Hepatocyte (in vitro differentiated cells): ENCODE measurements at places on chromosomes 12 and 14.

GRCh38 chr12:92593734-92594402 lies 108.9 kb upstream of the PLEKHG7 start:
- peak; percentile 8 for DNase-seq

- DNase-seq: no peak
These were observed 9.8 kb upstream of the PCNX1 start for GRCh38 chr14:70897464-70897863.

- DNase-seq: no peak
These were observed 120.2 kb upstream of the RFLNA start for GRCh38 chr12:124174451-124175348.

GRCh38 chr12:10293570-10294227 lies 14.0 kb upstream of the KLRD1 start:
- DNase-seq: no peak

DNA sequence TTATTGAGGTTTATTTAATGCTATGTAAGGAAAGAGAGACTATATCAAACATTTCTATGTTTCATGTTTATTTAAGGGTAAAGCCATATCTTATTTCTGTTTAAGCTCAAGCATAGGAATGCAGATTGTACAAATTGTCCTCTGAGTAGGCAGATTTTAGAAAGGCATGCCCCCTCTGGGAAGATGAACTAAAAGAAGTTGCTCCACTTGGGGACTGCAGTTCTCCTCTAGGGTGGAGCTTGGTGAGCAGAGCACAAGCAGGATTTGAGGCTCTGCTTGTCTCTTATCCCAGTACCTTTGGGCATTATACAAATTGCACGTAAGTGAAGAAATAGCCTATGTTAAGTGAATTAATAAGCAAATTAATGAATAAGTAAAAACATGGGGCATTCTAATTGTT lies 96.2 kb upstream of the PDE3A start:
- no peak for DNase-seq

GRCh38 chr14:92846162-92846897 lies 52.2 kb downstream of the GOLGA5 start:
- DNase-seq: peak; percentile 16
